ENCODE measurements at places on chromosomes 1 and 21.

DNA sequence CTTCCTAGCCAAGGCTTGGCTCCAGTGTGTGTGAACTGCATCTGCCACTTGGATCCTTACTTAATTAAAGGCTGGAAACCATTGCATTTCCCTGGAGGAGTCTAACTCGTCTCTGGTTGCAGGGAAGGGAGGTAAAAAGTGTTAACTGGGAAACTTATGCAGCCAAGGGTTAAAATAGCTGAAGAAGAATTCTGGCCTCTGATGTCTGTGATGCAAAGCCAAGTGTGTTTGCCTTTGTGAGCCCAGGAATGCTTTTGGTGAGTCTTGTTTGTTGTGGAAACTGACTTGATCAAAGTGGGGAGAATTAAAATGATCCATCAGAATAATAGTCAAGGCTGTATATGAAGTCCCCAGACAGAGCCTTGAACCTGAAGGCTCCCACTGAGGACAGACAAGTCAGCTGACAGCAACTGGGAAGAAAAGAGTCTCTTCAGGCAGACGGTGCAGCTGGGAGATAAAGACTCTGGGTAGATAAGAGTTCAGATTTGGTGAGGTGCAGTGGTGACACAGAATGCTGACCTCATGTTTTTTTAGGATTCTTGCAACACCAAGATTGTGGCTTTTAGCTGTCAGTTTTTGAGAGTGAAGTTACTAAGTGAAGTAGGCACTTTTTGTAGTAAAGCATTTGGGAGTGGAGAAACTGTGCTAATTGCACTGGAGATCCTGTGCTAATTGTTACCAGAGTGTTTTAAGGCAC is 59.5 kb upstream of the WLS start:
- DNase-seq = no peak

DNA sequence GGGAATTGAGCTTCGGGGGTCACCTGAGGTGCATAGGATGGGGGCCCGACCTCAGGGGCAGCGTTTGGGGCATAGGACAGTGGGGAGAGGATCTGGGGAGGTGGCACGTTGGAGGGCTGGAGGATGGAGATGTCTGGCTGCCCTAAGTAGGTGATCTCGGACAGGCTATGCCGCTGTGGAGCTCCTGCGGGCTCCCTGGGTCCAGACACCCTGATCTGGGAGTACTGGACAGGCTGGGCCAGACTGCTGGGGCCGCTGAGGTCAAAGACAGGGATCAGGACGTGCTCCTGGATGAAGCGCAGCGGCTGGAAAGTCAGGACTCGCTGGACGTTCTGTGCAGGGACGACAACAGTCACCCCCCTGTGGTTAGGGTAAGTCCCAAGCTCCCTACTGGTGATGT is 9.5 kb upstream of the MYOM3 start:
- no peak for DNase-seq

DNA sequence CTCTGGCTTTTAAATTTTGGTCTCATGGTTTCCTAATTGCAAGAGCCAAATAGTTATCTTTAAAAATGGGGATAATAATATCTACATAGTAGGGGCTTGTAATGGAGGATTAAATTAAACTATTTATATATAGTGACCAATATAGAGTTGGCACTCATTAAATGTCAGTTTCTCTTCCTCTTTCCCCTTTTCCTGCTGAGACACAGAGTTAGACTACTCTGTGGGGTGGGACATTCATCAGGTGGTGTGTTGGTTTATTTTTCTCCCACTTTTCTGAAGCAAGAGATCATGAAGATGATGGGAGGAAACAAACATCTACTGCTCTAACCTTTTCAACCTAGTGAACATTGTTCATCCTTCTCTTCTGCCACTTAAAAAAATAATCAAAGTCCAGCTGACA is 17.3 kb upstream of the RAP1A start:
- DNase-seq = no peak

- DNase-seq = peak; percentile 71
Observed at GRCh38 chr1:25642574-25643108, 26.1 kb downstream of the MAN1C1 start.

- peak; percentile 82 for DNase-seq
Observed at GRCh38 chr1:197902454-197903195, at the start of gene C1orf53. Gene C1orf53 (plus strand): TSS chr1:197902630. CDS start chr1:197902650, 20 bp downstream.

GRCh38 chr1:173255214-173255813 is 48.2 kb upstream of the TNFSF4 start:
- DNase-seq = no peak

DNA sequence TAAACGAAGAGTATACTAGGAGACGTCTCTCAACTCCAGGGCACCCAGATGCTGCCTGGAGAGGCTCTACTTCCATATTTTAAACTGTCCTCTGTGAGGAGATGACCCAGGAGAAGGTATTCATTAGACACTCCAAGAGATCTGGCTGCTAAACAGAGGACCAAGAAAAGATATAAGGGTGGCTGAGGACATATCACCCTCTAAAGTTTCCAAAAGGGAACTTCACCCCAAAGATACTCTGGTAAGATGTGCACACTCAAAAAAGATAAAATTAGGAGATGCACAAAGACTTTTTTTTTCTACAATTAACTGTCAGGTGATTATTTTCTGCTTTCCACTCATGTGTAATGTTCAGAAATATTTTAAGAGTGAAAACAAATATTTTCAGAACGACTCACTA is 1.4 kb downstream of the ZNF670 start:
- DNase-seq = no peak

DNA sequence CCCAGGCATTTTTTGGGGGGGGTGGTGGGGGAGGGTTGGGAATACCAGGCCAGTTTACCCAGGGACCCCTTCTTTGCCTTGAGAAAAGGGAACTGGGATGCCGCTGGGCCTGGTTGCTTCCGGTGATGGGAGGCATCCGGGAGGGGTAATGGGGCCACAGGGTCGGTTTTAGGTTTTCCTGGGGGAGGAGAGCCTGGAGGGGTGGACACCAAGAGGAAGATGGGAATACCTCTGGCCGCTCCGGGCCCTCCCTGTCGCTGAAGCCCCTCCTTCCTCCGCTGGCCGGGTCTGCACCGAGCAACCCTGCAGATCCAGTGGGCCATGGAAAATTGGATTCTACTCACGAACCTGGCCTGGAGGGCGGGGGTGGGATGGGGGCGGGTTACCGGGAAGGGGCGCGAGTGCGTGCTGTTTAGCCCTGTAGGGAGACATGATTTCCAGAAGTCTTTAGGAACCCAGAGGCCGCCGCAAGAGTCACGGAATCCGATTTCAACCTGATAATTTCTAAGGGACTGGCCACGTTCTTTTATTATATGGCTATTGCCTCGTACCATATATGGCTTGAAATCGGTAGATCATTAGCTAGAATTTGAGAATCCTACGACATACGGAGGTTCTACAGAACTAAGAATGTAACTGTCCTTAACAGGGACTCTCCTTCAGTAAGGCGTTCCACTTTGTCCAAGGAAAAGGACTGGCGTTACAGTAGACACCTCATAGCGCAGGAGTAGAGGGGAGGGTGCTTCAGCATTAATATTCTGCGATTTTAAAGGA is 749 bp downstream of the AKIRIN1 start:
- no peak for DNase-seq

DNA sequence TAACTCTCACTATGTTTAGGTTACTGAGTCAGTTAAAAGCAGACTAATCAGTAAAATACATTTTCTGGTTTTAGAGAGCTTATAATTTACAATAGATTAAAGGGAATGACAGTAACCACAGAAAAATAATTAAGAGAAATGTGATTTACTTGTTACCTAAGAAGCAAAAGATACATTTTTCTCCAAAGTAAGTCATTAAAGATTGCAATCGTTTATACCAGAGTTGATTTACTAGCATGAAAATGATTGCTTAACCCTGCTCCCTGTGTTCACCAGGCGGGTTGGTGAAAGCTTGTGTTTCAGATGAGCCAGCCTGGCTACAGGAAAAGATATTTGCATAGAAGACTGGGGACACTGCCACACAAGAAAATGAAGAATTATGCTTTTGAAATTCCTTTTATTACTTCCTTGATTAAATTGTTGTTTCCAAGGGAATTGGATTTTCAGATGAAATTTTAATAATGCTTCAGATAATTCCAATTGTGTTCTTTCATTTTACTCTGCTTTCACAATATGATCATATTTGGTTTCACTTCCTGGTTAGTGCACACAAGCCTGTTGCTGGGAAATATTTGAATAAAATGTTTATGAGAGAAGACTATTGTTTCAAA is 27.9 kb downstream of the LRRC8B start:
- no peak for DNase-seq

DNA sequence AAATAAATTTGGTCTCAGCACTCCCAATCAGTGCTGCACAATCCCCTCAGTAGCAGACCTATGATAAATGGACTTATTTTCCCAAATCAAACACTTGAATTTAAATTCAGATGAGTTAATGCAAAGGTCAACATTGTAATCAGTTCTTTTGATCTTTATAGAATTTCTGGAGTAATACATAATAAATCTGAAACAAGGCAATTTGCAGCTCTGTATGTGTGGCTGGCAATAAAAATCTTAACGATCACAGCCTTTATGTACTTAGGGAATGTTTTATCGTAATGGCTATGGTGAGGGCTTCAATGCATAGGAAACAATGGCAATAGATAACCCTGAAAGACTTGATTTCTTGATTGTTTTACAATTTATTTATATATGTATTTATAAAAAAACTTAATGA is 91.4 kb downstream of the GPATCH2 start:
- no peak for DNase-seq

GRCh38 chr1:39154553-39155421 is 49.7 kb upstream of the MACF1 start:
- DNase-seq = no peak

- no peak for DNase-seq
Observed at GRCh38 chr1:116710420-116711262, 43.1 kb upstream of the IGSF3 start.

GRCh38 chr1:39970274-39970673 is 15.3 kb downstream of the MFSD2A start:
- no peak for DNase-seq

GRCh38 chr1:199218065-199218464 is 579.2 kb downstream of the PTPRC start:
- DNase-seq = no peak

GRCh38 chr1:187477535-187477934 is 648.8 kb downstream of the PLA2G4A start:
- DNase-seq = no peak

DNA sequence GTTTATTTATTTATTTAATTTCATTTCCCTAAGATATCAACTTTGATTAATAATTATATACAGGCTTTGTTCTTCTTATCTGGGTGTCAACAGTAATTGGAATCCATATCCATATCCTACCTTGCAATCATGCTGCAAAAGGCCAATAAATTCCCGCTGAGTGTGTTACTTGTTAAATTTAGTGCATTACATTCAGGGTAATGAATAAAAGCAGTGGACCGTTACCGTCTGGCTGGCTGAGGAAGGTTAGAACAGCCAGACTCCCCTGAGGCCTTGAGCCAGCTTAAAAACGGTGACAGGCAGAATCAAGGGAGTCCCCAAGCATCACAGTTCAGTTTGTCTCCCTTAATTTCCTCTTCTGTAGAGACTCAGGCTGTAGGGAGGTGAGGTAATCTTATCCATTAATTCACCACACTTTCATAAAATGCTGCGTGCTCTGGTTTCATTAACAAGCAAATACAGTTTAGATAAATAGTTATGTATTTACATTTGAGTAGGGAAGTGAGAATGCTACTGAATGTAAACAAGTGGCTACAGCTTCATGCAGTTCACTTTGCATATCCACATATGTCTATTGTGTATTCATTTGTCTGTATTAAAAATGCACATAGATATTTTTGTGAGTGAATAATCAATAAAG is 888.2 kb upstream of the CXADR start:
- DNase-seq = no peak

- no peak for DNase-seq
Observed at GRCh38 chr1:53409233-53409632, 50.0 kb upstream of the DMRTB1 start.

DNA sequence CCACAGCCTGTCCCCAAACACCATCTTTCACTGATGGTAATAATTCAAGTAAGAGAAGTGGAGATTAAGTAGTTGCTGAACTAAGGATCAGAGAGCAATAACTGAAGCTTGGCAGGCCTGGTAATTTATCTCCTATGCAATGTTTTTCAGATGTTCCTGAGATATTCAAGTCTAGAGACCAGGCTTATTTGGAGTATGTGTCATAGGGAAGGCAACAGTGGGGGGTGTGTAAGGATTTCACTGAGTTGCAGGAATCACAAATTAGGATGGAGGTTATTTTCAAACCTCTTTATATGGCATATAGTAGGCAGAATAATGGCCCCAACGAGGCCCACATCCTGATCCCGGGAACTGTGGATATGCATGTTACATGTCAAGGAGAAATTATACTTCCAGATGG is 171.7 kb downstream of the KCNJ6 start:
- no peak for DNase-seq

- DNase-seq = no peak
Observed at GRCh38 chr1:2982615-2983318, 38.5 kb upstream of the ACTRT2 start.

- no peak for DNase-seq
Observed at GRCh38 chr1:157723157-157723556, 22.6 kb upstream of the FCRL3 start.

- DNase-seq = no peak
Observed at GRCh38 chr1:41713141-41713540, 205.6 kb downstream of the HIVEP3 start.

GRCh38 chr1:23524716-23525401 is 6.2 kb downstream of the E2F2 start:
- DNase-seq = no peak

GRCh38 chr1:88060112-88060673 is 623.9 kb upstream of the PKN2 start:
- DNase-seq = no peak

DNA sequence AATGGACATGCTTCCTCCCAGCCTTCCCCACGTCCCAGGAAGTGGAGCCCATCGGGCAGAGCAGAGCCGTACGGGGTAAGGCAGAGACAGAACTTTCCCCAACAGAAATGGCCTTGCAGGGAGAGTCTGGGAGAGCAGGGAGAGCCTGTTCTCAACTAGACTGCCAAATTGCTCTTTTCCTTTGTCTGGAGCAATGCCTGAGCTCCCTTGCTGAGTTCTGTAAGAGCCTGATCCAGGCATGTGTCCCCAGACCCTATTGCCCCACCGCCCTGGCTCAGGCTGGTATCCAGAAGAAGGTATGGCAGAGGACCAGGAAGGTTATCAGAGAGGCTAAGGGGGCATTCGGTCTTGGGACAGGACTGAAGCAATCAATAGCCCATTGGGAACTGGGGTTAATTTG is 79.9 kb downstream of the TMEM53 start:
- no peak for DNase-seq

DNA sequence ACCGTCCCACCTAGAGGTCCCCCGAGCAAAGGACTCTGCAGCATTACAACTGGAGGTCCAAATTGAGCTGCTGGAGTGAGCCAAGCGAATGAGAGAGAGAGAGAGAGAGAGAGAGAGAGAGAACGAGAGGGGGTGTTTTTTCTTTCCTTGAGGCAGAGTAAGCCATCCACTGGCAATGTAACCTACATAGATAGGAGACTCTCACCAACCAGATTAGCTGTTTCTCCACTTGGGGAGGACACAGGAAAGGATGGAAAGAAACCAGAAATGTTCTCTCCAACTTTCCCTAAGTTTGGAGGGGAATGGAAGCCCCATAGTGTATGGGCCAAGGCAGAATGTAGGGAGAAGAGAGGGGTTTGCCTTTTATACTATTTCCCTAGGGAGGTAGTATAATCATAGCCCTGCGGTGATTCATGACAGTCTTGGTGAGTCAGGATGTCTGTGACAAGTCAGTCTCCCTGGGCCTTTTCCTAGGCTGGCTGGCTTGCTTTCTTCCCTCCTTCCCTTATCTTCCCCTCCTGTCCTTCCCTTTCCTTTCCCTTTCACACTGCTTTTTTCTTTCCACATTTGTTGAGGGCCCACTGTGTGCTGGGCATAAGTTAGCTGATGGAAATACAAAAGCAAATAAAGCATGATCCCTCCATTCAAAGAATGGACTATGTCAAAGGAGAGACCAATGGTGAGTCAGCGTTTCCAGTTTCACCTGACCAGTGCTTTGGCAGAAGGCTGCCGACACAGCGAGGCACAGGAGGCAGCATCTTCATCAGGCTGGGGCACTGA is 7.1 kb downstream of the FNDC7 start:
- DNase-seq = no peak
